ENCODE measurements at places on chromosomes 5 and 9. TPM values are rescaled to one million over a fixed set of nuclear protein-coding genes. Genes with fewer than 3 reads are reported as not detected.

The TIMD4 gene
- total RNA-seq = 0.65 TPM

The FAT2 gene
- total RNA-seq = 0.15 TPM

The LCN15 gene
- total RNA-seq = not detected

The HCN1 gene
- 0.18 TPM for total RNA-seq

The CKMT2 gene
- total RNA-seq = 24.1 TPM

The ORM2 gene
- not detected for total RNA-seq

The TSSK1B gene
- not detected for total RNA-seq

The PCDHGA10 gene
- total RNA-seq = 6.1 TPM

The JAKMIP2 gene
- 0.42 TPM for total RNA-seq

The STK32A gene
- 14.5 TPM for total RNA-seq

DNA sequence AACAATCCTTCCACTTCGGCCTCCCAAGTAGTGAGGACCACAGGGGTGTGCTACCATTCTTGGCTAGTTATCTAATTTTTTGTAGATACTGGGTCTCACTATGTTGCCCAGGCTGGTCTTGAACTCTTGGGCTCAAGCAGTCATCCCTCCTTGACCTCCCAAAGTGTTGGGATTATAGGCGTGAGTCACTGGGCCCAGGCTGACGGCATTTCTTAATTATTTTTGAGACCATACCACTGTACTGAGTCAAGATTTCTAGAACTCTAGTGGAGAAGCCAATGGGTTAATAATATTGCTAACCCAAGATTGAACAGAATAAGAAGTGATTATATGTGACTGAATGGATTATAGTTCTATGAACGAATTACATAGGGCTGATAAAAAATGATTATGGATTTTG, 66.7 kb downstream of the TARS1 start:
- H3K36me3 ChIP-seq = no peaks in the 10 kb centered on the region
- no peaks in the 10 kb centered on the region for H3K4me1 ChIP-seq

DNA sequence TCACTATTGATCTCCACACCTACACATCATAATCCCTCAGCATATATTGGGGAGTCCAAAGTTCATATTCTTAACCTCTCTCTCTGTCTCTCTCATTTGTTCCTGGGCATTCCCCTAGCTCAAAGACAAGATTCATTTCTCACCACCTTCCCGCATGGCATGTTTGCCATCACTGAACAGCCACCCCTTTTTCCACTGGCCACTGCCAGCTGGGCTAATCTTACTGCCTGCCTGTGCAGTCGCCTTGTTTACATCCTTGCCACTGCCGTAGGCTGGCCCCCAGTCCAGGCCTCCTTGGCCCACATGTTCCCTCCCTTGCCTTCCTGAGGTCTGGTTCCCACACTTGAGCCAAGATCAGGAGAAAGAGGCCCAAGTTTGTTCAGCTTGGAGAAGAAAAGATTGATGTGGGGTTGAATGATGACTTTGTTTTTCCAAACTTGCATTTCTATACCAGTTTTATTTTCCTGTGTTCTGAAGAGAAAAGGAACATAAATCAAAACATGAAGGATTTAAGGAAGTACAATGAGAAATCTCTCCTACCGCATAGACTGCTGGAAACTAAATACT, 80.2 kb downstream of the PLAC8L1 start:
- no peak overlapping the region for H3K27ac ChIP-seq
- no peaks in the 10 kb centered on the region for H3K4me1 ChIP-seq
- no peaks in the 10 kb centered on the region for H3K27me3 ChIP-seq
- DNase-seq = no peak
- H3K4me3 ChIP-seq = no peak overlapping the region

- no peak overlapping the region for H3K27ac ChIP-seq
- H3K36me3 ChIP-seq = no peaks in the 10 kb centered on the region
- no peak overlapping the region for H3K4me3 ChIP-seq
These were observed 4.9 kb upstream of the PGGT1B start for GRCh38 chr5:115267617-115268016.

DNA sequence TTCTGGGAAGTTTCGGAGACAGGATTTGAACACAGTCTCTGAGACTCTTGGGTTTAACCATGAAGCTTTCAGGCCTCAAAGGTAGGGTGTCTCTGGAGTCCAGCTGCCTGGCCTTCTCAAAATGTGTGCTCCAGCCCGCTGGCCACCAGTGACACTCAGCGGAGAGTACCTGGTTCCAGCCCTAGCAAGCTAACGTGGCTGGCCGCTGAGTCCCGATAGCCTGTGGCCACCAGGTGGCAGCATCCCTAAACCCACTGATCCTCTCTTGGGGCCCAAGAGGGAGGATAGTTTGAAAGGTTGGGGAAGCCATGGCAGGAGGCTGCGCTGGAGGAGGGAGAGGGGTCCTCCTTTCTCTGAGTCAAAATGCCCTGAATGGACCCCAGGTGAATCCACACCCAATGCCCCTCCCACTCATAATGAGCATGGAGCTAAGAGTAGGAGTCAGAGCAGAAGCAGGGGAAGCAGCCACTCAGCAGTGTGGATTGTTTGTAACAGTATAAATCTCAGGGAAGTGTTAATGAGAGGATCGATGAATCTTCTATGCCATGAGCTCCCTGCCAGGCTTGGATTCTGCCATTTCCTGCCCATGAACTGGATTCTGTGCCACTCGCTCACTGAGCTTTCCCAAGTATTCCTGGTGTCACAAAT, 5.4 kb upstream of the TIFAB start:
- H3K4me3 ChIP-seq = no peak overlapping the region
- peaks cover 7% of the 10 kb centered on the region for H3K4me1 ChIP-seq
- H3K27ac ChIP-seq = no peak overlapping the region
- H3K36me3 ChIP-seq = no peaks in the 10 kb centered on the region
- DNase-seq = peak; percentile 87

DNA sequence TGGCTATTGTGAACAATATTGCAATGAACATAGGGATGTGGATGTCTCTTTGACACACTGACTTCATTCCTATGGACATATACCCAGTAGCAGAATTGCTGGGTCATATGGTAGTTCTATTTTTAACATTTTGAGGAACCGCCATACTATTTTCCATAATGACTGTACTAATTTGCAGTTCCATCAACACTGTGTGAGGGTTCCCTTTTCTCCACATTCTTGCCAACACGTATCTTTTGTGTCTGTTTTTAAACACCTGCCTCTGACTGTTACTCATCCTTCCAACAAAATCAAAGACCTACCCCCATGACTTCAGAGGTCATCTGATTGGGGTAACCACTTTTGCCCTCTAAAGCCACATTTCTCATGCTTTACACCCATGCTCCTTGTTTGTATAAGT, 133.5 kb downstream of the MED27 start:
- peaks cover 2% of the 10 kb centered on the region for H3K4me1 ChIP-seq
- no peak overlapping the region for H3K27ac ChIP-seq
- no peak for DNase-seq
- no peak overlapping the region for H3K4me3 ChIP-seq
- H3K27me3 ChIP-seq = no peaks in the 10 kb centered on the region

GRCh38 chr9:127396808-127397645, at the start of gene SLC2A8:
TSS of gene SLC2A8 (plus strand) at chr9:127397169. CDS start at chr9:127397231, 62 bp downstream.
- DNase-seq = peak; percentile 99
- peak within 1 kb of the TSS; percentile 5 for H3K27ac ChIP-seq

DNA sequence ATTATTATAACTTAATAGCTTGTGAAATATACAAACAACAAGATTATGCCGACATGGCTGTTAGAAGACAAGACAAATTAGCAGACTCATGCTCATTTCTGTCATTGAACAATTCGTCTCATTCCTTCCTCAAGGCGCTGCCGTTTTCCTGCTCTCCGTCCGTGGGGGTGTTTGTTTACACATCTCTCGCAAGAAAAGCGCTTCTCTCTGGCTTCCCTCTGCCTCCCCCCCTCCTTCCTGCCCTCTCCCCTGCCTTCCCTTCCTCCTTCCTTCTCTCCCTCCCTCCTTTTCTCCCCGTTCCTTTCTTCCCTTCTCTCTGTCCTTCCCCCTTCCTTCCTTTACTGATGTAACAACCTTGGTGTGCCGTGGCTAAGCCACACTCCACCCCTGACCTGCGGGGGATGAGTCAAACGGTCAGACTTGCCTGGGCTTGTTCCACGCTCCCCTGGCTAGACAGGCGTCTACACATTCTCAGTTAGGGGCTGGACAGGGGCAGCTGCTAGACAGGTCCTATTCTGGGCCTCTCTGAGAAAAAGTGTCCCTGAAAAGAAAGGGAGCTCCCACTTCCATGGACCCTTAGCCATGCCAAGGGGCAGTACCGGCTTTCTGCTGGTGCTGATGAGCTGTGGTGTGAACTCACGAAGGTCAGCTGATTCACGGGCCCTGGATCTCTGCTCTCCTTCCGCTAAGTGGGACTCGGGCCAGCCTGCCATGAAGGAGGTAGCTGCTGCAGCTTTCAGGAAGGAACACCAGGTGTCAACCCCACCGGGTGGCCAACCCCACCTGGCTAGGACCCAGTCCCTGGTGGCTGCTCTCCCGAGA, 32.0 kb upstream of the SPTLC1 start:
- no peaks in the 10 kb centered on the region for H3K4me1 ChIP-seq
- H3K27me3 ChIP-seq = no peaks in the 10 kb centered on the region
- no peaks in the 10 kb centered on the region for H3K36me3 ChIP-seq
- no peak overlapping the region for H3K27ac ChIP-seq

- H3K27ac ChIP-seq = no peak overlapping the region
- H3K4me1 ChIP-seq = no peaks in the 10 kb centered on the region
- H3K27me3 ChIP-seq = no peaks in the 10 kb centered on the region
- no peaks in the 10 kb centered on the region for H3K36me3 ChIP-seq
These were observed 40.4 kb upstream of the F2RL2 start for GRCh38 chr5:76663573-76663972.

- no peaks in the 10 kb centered on the region for H3K36me3 ChIP-seq
- no peak overlapping the region for H3K4me3 ChIP-seq
- H3K27ac ChIP-seq = no peak overlapping the region
- H3K4me1 ChIP-seq = peaks cover 2% of the 10 kb centered on the region
- no peak for DNase-seq
These were observed 228.3 kb downstream of the MAST4 start for GRCh38 chr5:66824476-66824875.

GRCh38 chr5:118379470-118379869, 608.9 kb downstream of the DTWD2 start:
- H3K4me3 ChIP-seq = no peak overlapping the region
- no peak for DNase-seq
- no peaks in the 10 kb centered on the region for H3K36me3 ChIP-seq

- no peak overlapping the region for H3K4me3 ChIP-seq
- peaks cover 2% of the 10 kb centered on the region for H3K36me3 ChIP-seq
- H3K27ac ChIP-seq = no peak overlapping the region
- no peak for DNase-seq
- H3K27me3 ChIP-seq = no peaks in the 10 kb centered on the region
These were observed 39.6 kb downstream of the POC5 start for GRCh38 chr5:75677607-75678006.

- H3K4me3 ChIP-seq = no peak overlapping the region
- H3K4me1 ChIP-seq = no peaks in the 10 kb centered on the region
- DNase-seq = no peak
- H3K27ac ChIP-seq = no peak overlapping the region
- no peaks in the 10 kb centered on the region for H3K36me3 ChIP-seq
These were observed 967.5 kb downstream of the NR2F1-AS1 start for GRCh38 chr5:92613546-92613945.

GRCh38 chr9:89888677-89889076, 283.9 kb downstream of the GADD45G start:
- DNase-seq = no peak
- H3K4me3 ChIP-seq = no peak overlapping the region
- no peaks in the 10 kb centered on the region for H3K36me3 ChIP-seq

- no peaks in the 10 kb centered on the region for H3K4me1 ChIP-seq
- H3K27me3 ChIP-seq = no peaks in the 10 kb centered on the region
- peak; percentile 64 for DNase-seq
These were observed 120.6 kb downstream of the TTLL11 start for GRCh38 chr9:121972501-121972981.

- H3K4me3 ChIP-seq = peak overlapping the region; percentile 83
- peak; percentile 94 for DNase-seq
- peak overlapping the region; percentile 72 for H3K27ac ChIP-seq
- no peaks in the 10 kb centered on the region for H3K4me1 ChIP-seq
- H3K36me3 ChIP-seq = no peaks in the 10 kb centered on the region
These were observed 28.6 kb downstream of the PCDH1 start for GRCh38 chr5:141849415-141850243.

DNA sequence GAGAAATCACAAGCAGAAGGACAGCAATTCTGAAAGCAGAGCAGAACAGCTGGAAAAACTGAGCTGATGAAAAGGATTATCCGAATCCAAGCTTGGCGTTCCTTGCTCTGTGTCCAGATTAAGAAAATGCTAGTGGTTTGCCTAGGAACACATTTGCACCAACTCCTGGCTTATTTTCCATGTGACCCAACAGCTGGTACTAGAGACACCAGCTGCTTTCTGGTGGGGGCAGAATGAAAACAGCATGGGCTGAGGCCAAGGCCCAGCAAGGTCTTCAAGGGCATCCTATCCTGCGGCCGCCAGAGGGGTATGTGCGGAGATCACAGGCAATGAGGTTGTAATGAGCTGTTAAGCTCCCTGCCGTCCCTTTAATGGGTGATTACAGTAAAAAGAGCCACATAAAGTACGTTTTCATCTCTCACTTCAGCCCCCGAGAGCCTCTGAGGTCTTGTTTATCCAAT, 131.5 kb downstream of the DOCK8 start:
- H3K4me1 ChIP-seq = no peaks in the 10 kb centered on the region
- H3K4me3 ChIP-seq = no peak overlapping the region
- H3K36me3 ChIP-seq = no peaks in the 10 kb centered on the region
- no peak overlapping the region for H3K27ac ChIP-seq

DNA sequence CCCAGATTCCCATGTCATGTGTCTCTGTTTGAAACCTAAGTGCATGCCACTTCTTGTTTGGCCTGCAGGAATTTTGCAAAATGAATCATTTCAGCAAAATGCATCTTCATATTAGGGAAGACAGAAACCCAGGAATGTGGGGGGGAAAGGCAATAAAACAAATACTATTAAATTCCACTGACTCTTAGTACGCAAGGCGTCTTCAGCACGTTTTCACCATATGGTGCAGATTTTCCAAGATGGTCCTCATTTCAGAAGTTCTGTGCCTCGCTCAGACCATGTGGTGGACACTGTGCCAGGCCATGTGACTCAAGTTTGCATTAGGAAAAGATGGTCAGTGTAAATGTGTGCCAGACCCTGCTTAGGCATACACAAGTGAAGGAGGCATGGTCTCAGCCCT, 184.0 kb downstream of the ACTL7B start:
- no peaks in the 10 kb centered on the region for H3K36me3 ChIP-seq
- no peaks in the 10 kb centered on the region for H3K27me3 ChIP-seq
- no peak overlapping the region for H3K4me3 ChIP-seq
- H3K4me1 ChIP-seq = no peaks in the 10 kb centered on the region

DNA sequence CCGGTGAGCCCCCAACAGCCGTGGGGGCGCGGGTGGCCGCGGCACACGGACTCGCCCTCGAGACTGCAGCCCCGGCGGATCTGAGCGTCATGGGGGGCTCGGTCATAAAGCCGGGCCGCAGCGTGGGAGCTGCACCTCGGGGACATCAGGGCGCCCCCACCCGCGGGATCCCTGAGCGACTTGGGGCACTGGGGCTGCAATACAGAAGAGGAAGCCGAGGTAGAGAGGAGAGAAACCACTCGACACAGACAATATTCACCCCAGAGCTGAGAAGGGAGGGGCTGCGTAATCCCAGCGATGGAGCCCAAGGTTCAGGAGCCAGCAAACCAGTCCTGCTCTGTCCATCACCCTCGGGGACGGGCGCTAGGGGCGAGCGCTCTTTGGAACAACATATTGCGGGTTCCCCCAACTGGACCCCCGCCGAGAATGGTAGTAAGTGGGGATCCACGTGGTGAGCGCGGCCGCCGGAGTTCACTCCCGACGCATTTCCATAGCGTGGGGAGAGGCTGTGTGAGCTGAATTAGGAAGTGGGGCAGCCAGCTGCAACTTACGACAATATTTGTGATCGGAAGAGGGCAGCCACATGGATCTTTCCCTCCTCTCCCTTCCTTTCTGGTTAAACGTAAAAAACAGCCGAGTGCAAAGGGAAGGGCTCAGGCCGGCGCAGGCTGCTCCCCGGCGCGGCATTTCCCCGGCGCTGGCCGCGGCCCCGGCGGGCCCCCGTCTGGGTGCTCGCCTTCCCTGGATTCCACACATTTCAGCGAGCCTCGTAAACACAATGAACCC, 9.9 kb downstream of the PTCH1 start:
- H3K27me3 ChIP-seq = no peaks in the 10 kb centered on the region
- H3K36me3 ChIP-seq = no peaks in the 10 kb centered on the region
- no peak overlapping the region for H3K27ac ChIP-seq

Data from aorta (tissue), 5 donors.